ENCODE measurements at places on chromosomes 6 and 20.
A peak's percentile ranks its signal among the peaks of the same experiment; 100 is the strongest.

DNA sequence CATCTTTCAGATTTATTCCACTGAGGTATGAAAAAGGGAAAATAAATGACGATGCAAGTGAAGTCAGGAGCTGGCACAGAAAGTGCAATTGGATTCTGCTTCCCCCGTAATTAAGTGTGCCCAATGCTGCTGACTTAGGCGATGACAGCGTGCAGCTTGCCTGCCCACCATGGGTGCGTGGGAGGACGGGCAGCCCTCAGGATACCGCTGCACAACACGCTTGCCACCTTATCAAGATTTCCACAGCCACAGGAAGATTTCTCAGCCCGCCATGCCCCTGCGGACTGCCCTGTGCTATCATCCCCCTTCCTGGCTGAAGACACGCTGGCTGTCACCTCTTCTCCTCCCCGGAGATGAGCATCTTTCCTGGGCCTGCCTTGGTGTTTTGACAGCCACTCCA, 103.3 kb upstream of the BACH2 start:
- peak; percentile 72 for DNase-seq

DNA sequence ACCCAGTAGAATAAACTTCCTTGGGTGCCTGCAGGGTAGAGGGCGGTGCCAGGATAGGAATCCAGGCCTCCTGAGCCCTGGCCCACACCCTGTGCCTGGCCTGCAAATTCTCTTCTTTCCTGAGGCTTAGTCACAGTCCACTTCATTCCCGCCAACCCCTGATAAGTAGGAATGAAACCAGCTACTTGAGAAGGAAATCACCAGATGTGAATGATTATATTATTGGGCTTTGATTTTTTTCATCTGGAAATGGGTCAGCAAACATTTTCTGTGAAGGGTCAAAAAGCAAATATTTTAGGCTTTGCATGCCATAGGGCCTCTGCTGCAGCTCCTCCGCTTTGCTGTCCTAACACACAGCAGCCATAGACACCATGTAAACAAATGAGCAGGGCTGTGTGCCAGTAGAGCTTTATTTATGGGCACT, 50.2 kb downstream of the STK35 start:
- DNase-seq = no peak

DNA sequence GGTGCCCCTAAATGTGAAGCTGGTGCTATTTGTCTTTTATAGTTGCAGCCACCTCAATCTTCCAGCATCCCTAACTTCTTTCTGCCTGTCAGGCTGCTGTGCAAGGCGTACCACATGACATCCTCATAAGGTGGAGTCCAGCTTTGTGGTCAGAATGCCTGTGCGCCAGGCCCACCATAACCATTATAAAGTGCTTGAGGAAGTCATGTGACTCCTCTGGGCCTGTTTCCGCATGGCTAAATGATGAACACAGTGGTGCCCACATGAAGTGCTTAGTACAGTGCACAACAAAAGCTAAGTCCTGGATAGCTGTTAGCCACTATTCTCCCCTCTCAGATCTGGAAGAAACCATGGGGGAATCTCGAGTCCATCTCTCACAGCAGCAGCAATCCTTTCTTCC, 75.6 kb downstream of the INSM1 start:
- no peak for DNase-seq

- no peak for DNase-seq
Measured at GRCh38 chr20:62631336-62632308, 10.7 kb upstream of the SLCO4A1 start.

DNA sequence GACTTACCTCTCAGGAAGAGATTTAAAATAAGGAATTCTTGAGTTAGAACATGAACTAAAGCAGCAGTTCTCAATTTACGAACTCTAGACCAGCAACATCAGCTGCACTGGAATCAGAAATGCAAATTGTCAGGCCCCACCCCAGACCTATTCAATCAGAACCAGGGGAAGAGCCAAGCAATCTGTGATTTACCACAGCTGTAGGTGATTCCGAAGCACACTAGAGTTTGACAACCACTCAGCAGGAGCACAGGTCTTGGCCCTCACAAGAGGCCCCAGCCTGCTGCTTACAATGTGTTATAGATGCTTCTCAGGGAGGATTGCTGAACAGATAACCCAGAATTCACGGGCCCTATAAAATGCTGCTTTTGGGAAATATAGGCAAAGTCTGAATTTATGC, 279.2 kb downstream of the PTPRK start:
- DNase-seq = no peak

- no peak for DNase-seq
Measured at GRCh38 chr6:3431994-3432393, 24.9 kb downstream of the SLC22A23 start.

- no peak for DNase-seq
Measured at GRCh38 chr20:61127311-61128039, 124.6 kb upstream of the CDH4 start.

GRCh38 chr6:133358574-133359150, 117.5 kb downstream of the EYA4 start:
- no peak for DNase-seq

DNA sequence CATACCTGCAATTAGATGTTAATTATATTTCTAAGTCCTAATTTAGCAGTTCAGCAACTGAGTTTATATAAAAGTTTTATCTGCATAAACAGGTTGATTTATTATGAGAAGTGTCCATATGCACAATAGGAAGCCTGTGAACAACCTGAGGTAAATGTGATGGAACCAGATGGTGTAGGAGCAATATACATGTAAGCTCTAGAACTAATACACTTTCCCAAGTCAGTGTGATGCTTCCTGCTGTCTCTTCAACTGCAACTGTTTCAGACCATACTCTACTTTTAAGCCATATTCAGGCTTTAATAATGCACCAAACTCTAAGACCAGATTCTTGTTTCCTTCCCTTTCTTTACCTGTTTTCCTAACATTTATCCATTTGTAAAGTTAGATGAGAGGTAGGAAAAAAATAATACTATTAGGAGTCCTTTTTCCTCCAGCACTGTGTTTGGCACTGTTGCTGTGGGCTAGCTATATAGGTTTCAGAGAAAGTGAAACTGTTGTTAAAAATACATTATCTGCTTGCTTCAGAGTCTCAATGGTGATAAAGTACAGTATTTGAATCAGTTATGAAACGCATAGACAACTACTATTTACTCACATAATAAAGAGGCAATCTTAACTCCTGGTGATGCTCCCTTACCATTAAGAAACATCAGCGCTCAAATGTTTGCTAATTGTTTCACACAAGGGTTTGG, 1009.3 kb downstream of the GRIK2 start:
- DNase-seq = no peak

DNA sequence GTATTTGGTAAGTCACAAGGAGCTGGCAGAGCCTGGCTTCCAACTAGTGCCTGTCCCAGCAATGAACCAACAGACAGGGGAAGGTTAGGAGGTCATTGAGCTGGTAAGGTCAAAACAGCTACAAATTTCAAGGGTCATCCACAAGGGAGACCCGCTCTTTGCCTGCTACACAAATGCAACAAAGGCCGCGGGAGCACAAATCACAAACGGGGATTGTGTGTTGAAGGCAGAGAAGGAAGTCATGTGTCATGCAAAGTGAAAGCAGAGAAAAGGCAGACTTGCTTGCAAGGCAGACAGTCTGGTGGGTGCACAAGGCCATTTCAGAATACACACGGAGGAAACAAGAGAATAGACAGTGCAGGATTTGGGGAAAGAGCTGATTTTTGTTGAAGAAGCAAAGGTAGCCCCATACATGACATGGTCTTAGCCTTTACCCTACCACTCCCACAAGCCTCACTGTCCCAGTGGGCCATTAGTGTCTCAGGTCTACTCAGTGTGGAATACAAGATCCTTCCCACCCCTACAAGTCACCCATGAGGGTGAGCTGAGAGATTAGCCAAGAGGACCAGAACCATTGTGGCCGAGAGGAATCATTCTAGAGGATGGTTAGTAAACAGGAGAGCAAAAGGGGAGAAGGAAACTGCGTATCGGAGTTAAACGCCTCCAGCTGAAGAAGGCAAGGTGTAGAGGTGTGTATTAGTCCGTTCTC, 18.1 kb upstream of the SAMHD1 start:
- DNase-seq = no peak

- no peak for DNase-seq
Measured at GRCh38 chr20:33850159-33850558, 39.0 kb downstream of the CHMP4B start.

DNA sequence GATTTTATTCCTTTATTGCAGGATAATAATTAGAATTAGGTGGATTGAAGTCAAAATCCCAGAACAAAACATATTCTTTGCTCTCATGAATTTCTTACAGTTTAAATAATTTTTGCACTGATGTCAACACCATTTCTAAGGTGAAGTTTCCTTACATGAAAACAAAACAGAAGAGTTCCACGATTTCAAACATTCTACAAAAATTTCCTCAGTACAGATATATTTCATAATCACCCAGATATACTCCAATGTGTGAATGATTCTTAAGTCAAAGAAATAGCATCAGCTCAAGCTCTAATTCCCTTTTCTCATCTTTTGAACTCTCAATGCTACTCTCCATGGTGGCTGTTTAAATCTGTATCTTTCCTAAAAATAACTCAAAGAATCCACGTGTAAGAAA, 39.5 kb upstream of the THBS2 start:
- DNase-seq = no peak

GRCh38 chr6:148265054-148265453, 77.6 kb upstream of the SASH1 start:
- no peak for DNase-seq

GRCh38 chr6:13865141-13865540, 50.8 kb upstream of the MCUR1 start:
- DNase-seq = no peak

DNA sequence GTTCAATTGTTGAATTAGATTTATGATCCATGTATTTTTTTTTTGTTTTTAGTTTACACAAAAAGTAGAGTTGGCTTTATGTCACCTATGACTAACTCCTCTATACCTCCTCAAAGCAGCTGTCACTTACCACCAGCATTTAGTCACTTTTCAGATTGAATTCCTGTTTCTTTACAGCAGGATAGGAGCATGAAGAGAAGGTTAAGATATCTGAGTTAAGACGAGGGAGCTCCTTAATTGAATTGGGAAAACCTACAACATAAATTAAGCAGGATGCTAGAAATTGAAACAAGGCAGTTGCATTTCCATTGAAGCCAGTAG, 237.2 kb downstream of the FARS2 start:
- no peak for DNase-seq

GRCh38 chr6:42095094-42095493, 44.8 kb downstream of the TAF8 start:
- DNase-seq = peak; percentile 21

GRCh38 chr6:52513464-52513863, 63.4 kb downstream of the TRAM2 start:
- DNase-seq = no peak

DNA sequence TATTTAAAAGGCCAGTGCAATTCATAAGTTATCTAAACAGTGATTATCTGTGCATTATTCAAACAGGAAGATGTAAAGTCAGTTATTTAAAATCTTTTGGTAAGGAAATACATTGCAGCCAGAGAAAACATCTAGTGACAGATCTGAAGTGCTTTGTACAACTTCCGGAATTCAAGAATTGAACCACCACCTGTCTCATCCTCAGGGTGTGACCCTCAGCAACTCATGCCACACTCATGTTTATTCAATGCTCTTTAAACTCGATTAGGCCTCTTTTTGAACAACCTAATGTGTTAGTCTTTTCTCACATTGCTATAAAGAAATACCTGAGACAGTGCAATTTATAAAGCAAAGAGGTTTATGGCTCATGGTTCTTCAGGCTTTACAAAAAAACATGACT, 62.6 kb upstream of the GGTLC1 start:
- no peak for DNase-seq

GRCh38 chr20:19460386-19460785, 247.9 kb downstream of the SLC24A3 start:
- DNase-seq = peak; percentile 47

GRCh38 chr6:169326067-169326799, 72.6 kb upstream of the THBS2 start:
- peak; percentile 71 for DNase-seq

DNA sequence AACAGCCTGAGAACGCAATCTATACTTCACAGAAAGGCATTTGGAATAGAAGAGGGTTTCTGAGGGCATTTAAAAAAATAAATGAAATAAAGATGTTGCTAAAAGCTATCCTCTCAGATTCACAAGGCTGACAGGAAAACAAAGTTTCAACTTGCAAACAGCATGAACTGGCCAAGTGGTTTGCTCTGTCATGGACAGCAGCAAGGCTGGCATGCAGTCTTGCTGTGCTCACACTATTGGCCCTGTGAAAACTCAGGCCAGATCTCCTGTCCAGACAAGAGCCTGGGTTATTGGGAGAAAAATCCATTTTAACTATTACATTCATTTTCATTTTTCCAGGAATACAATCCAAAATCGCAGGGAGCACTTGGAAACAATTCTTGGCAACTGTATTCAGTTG, 506.2 kb upstream of the SLC35B3 start:
- DNase-seq = no peak

GRCh38 chr6:168043848-168044415, 35.1 kb downstream of the FRMD1 start:
- DNase-seq = no peak

DNA sequence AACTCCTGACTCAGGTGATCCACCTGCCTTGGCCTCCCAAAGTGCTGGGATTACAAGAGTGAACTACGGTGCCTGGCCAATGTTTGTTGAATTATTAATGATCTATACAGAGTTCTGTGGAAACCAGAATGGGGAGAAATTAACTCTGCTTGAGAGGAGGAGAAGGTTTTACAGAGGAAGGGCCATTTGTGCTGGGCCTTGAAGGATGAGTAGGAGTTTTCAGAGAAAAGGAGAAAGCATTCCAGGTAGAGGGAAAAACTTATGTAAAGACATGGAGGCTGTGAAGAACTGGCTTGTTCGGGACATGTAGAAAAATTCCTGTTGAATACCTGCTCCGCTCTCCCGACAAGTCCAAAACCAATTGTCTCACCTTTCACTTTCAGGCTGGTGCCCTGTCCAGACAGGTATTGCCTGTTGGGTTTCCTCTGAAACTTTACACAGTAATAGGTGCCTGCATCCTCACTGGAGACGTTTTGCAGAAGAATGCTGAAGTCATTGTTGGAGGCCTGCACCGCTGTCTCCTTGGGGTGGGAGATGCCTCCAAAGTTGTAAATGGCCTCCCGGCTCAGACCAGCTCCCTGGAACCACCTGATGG, 11.3 kb upstream of the NSFL1C start:
- DNase-seq = no peak

- DNase-seq = no peak
Measured at GRCh38 chr6:11414176-11414963, 123.2 kb upstream of the TMEM170B start.

DNA sequence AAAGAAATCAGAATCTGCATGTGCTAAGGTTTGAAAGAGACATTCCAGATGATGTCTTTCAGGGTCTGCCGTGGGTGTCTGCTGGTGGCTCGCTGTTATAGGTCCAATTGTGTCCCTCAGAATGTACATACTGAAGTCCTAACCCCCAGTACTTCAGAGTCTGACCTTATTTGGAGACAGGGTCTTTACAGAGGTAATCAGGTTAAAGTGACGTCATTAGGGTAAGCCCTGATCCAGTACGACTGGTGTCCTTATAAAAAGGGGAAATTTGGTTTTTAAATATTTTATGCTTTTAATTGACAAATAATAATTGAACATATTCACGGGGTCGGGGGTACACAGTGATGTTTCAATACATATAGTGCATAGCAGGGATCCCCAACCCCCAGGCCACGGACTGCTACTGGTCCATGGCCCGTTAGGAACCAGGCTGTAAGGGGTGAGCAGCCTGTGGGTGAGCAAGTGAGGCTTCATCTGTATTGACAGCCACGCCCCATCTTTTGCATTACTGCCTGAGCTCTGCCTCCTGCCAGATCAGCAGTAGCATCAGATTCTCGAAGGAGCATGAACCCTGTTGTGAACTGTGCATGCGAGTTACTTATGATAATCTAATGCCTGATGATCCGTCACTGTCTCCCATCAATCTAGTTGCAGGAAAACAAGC, 33.2 kb upstream of the SLC22A23 start:
- DNase-seq = no peak

GRCh38 chr6:133173276-133173675, 67.9 kb upstream of the EYA4 start:
- no peak for DNase-seq

All from NB4 (cell line).